GDM1 (cell line): ENCODE measurements at places on chromosomes 12 and 14.

DNA sequence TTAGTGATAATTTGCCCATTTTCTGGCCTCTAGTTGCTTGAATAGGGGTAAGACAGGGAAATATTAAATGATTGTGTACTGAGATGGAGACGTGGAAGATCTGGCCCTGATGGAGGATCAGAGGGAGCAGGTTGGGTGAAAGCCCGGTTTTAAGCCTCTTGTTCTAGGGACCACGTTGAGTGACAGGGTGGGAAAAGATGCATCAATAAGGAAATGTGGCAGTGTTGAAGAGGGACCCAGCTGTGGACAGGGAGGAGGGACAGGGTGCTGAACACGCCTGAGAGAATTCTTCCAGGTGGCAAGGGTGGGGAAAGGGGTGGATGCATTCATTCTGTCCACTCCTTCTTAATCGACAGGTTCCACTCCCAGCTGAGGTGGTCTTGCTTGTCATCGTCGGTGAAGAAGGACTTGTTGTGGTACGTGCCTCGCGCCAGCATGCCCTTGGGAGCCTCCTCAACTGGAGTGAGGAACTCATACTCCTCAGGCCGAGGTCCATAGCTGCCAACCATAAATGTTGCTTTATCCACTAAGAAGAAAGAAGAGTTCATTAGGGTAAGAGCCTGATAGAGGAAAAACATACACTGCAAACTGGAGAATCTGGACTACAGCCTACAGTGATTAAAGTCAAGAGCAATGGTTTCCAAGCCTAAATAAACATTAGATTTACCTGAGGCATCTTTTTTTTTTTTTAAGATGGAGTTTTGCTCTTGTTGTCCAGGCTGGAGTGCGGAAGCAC, 4.0 kb upstream of the ERP27 start:
- no peak for DNase-seq

DNA sequence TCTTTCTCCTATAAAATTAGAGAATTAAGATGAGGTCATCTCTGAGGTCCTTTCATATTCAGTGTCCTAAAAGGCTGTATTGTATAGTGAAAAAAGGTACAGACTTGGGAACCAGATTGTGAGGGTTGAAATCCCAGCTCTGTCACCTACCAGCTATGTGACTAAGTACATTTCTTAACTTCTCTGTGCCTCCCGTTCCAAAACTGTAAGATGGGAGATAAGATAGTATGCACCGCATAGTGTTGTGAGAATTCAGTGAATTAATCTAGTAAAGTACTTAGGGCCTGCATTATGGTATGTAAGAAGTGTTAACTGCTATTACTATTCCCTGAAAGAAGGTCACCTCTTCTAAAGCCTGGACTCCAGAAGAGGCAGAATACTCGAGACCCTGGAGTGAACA, 60.6 kb downstream of the GNG2 start:
- DNase-seq = no peak

GRCh38 chr14:72040528-72040927, 108.3 kb downstream of the RGS6 start:
- DNase-seq = no peak

DNA sequence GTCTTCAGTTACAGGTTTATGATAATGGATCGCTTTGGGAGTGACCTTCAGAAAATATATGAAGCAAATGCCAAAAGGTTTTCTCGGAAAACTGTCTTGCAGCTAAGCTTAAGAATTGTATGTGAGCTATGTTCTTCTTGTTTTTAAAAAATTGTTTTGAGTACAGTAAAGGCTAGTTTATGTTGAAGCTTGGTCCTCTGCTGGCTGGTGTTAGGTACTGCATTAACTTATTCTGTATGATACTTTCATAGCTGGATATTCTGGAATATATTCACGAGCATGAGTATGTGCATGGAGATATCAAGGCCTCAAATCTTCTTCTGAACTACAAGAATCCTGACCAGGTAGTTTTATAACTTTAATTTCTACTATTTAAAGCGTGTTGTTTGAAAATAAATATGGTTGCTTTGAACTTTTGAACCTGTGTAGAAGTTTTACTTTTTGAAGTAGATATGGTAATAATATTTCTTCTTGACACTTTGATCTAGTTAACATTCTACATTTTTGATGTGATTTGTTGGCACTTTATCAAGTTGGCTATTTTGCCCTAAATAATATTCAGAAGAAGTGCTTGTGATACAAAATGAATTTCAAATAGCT, 55.7 kb downstream of the VRK1 start:
- DNase-seq = no peak

- DNase-seq = no peak
Observed at GRCh38 chr12:60070552-60070951, 474.7 kb downstream of the SLC16A7 start.

- no peak for DNase-seq
Observed at GRCh38 chr12:117589021-117589420, 227.6 kb upstream of the NOS1 start.

- DNase-seq = no peak
Observed at GRCh38 chr12:132602572-132603239, 7.7 kb downstream of the LRCOL1 start.
